ENCODE measurements at places on chromosomes 12 and 14. TPM values are rescaled to one million over a fixed set of nuclear protein-coding genes. Genes with fewer than 3 reads are reported as not detected.

The SCNN1A gene
- polyA plus RNA-seq, result 80.1 TPM

The PRIMA1 gene
- 1.5 TPM for polyA plus RNA-seq

The RAB35 gene
- polyA plus RNA-seq, result 37.0 TPM

The CCDC197 gene
- not detected for polyA plus RNA-seq

The SERPINA3 gene
- polyA plus RNA-seq, result 0.33 TPM

The TMEM229B gene
- polyA plus RNA-seq, result 2.6 TPM

The SERPINA12 gene
- 0.91 TPM for polyA plus RNA-seq

The ETFBKMT gene
- polyA plus RNA-seq, result 5.4 TPM

The HOXC10 gene
- 62.2 TPM for polyA plus RNA-seq

The CD69 gene
- polyA plus RNA-seq, result 1.3 TPM

- DNase-seq, result no peak
These were observed 158.5 kb downstream of the PRKCH start for GRCh38 chr14:61479746-61480502.

DNA sequence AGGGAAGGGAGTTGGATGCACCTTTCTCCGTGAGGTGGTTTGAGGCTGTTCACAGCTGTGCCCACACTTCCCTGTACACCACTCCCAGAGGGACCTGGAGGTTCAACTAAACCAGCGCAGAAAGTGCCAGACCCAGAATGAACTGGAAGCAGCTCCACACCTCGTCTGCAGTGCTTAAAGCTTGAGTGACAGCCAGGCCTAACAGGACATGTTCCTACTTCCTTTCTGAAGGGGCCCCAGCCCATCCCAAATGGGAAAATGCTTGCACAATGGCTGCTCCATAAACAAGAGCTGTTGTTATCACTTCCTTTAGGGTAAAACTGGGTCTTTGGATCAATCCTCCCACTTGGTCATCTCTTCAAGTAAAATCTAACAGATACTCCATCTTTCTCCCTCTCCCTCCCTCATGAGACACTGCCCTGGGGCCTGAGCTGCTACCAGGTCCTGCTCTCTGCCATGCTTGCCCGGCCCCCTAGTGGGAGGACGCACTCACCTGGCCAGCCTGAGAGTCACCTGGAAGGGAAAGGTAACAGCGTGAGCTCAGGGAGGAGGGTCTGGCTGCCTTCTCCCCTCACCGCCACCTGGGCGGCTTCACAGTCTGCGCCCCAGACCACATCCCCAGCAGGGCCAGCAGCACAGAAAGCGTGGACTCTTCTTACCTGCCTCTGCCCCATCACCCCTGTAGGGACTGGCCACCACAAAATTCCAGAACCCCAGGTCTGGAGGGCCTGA is 33.5 kb downstream of the ISCA2 start:
- no peak for DNase-seq

GRCh38 chr12:98587084-98587483 is 6.4 kb upstream of the SLC25A3 start:
- no peak for DNase-seq

- DNase-seq, result no peak
These were observed 40.1 kb upstream of the STRAP start for GRCh38 chr12:15842108-15842507.

GRCh38 chr14:89418976-89419375 is 1.9 kb upstream of the FOXN3 start:
- DNase-seq, result no peak

GRCh38 chr14:61153914-61154545 is 127.1 kb downstream of the TMEM30B start:
- no peak for DNase-seq

DNA sequence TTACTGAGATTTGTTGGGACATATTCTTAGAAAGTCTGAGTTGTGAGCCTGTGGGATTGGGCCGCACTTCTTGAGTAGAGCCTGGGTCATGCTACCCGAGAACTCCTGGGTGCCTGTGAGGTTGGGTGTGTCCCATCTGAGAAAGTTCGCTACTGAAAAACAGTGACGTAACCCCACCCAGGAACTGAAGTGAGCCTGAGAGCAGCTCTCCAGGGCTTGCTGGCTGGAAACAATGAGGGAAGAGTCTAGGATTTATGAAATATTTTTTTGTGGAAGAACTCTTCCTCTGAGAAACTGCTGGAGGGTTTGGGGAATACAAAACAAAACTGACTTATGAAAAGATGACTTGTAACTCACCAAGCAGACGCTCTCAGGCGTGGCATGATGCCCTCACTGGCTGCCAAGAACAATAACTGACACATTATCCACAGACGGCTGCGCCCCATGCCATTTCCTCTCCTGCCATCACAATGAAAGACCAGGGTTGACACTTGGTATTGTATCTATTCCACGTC is 69.2 kb downstream of the RASSF3 start:
- no peak for DNase-seq

- no peak for DNase-seq
These were observed 32.6 kb upstream of the ARHGAP5 start for GRCh38 chr14:32044454-32044853.

DNA sequence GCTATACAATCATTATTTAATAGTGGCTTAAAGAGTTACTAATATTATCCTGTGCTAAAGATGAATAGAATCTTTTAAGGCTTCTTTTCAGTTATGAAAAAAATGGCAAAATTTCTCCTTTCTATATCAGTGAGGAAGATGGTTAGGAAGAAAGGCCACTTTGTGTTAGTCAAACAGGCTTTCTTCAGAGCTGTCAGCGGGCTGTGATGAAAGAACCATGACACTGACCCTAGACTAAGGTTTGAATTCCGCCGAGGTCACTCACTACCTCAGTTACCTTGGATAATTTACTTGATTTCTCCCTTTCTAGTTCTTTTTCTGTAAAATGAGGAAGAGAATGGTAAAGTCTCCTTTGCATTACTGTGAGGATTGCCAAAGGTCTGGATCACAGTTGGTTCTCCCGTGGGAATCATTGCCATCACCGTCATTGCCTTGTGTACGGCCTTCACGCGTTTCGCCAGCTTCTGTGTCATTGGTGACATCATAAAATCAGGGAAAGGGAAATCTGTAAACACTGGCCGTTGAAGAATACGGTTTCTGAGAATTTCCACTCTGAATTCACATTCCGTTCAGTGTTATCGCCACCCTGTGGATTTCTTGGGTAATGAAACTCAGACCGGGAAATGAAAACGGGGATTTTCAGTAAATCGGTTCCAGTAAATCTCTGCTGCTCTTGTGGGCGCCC is 26.7 kb upstream of the YBX3 start:
- DNase-seq, result peak; percentile 94

DNA sequence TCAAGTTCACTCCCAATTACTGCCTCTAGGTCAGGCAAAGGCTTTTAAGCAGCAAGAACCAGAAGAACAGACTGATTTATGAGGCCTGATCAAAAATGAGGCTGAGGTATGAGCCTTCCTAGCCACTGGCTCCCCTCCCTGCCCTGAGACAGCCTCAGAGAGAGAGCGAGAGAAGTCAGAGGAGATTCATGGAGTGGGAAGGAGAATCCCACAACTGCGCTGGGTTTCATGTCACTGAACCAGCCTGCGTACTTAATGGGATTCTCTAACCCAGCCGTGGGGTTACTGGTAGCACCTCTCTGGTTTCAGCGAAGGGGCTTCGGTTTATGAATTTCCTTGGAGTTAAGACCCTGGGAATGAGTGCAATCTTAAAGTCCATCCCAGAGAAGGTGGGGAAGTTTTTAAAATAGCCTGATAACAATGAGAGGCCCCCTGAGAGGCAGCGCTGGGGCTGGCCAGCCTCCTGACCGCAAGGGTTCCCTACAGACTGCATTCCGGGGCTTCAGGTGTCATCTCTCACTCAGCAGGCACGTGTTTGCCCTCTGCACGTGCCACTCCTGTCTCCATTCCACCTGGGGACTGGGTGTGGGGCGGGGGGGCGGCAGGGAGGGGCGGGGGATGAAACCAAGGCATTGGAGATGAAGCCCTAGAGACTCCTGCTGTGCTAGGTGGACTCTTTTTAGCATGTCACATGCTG is 6.1 kb upstream of the GPRC5A start:
- DNase-seq, result peak; percentile 33

- DNase-seq, result no peak
These were observed 33.0 kb downstream of the DBX2 start for GRCh38 chr12:45017916-45018315.

DNA sequence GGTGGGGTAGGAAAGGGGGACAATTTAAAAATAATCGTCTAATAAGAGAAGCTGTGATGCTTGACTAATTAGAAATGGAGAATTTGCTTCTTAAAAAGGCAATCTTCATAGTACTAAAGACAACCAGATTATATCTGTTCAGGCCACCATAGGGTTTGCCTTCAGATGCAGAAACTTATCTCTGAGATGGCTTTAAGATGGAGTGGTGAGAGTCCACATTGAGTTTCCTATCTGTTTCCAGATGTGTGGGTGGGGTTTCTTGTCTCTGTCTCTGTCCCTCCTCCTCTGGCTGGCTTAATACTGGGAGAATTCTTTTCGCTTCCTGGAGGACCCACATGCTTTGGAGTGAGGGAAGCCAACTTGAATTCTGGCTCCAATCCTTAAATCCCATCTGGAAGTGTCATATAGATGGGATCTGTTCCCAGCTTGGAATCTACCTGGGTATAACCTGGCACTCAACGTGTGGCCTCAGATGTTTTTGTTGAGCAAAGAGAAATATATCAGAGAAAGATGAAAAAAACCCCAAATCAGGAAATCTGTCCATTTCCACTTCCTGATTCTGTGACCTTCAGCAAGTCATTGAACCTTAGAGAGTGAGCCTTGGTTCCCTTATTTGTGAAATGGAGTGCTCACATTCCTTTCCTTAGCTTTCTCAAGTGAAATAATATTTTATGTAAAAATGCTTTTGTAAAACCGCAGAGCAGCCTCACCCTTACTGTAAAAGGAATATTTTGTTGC is 66.4 kb downstream of the CHST11 start:
- DNase-seq, result no peak

DNA sequence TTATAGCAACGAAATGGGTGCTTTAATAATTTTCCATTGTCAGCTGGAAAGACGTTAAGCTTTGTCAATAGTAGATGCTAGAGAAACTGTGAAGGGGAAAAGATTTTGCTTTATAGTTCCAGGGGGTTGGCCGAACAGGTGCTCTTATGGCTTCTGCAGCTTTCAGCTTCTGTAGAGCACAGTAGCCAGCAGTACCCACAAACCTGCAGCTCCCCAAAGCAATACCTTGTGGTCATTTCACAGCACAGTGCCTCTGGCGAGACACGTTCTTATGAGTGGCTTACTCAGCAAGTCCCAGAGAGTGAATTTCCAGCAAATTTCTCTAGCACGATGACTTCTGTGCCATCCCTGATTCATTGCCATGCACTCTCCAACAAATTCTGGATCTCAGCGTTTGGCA is 416.3 kb upstream of the ATP2B1 start:
- no peak for DNase-seq

DNA sequence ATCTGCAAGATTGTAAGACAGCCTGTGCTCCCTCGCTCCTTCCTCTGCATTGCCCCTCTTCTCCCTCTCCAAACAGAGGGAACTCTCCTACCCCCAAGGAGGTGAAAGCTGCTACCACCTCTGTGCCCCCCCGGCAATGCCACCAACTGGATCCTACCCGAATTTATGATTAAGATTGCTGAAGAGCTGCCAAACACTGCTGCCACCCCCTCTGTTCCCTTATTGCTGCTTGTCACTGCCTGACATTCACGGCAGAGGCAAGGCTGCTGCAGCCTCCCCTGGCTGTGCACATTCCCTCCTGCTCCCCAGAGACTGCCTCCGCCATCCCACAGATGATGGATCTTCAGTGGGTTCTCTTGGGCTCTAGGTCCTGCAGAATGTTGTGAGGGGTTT is 37.4 kb downstream of the DAD1 start:
- DNase-seq, result no peak

DNA sequence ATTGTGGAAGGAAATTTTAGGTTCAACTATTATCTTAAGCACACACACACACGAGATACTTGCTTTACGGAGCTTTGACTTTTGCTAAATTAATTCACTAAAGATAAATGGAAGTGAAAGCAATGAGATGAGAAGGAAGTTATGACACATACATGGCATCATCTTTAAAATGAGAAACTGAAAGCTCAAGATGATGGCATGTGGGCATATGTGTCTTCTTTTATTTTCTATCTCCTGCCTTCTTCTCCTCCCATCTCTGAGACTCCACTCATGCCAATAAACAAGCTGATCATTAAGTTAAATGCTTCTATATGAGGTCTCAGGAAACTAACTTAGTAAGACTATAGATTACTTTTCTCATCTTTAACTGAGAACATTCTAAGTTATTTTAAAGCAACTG is 216.7 kb downstream of the MED13L start:
- DNase-seq, result no peak

GRCh38 chr12:68020049-68020448 is 30.8 kb downstream of the IFNG-AS1 start:
- DNase-seq, result no peak

GRCh38 chr14:30541318-30541717 is 17.6 kb upstream of the G2E3 start:
- DNase-seq, result no peak

DNA sequence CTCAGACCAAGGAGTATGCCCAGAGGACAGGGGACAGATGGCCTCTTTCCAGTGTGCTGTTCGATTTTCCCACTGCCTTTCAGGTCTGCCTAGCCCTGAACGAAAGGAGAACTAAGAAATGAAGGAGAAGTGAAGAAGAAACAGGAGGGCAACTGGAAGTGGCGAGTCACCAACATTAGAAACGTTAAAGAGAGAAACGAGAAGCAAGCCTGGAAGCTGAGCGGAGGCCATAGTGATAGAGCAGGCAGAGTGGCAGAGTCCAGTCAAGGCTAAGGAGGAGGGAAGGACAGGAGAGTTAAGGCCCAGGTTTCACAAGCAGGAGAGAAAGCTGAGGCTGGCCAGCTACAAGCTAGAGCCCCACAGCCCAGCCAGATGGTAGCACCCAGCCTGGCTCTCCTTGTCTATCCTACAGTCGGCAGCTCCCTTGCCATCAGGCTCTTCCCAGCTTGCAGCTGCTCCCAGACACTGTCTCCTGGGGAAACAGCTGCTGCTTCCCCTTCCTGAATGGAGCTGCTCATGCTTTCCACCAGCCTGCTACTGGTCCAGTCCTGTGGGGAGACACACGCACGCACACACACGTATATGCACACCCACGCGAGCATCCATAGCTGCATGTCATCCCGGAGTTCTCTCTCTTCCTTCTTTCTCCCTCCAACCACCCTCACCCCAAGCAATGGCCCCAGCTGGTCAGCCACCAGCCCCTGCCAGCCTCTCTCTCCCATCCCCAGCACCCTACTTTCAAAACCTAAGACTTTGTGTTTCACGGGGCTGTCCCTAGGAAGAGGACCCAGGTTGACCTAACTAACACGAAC is 139.7 kb upstream of the CCND2 start:
- DNase-seq, result no peak

- no peak for DNase-seq
These were observed 412.4 kb downstream of the PCNX1 start for GRCh38 chr14:71319666-71320065.

GRCh38 chr14:79878785-79879184 is 332.5 kb downstream of the DIO2 start:
- DNase-seq, result no peak
